NCI-H226 (cell line): ENCODE measurements at places on chromosomes 12 and 14.

- no peak for DNase-seq
Measured at GRCh38 chr14:61037215-61037614, 56.2 kb downstream of the SLC38A6 start.

- no peak for DNase-seq
Measured at GRCh38 chr12:107983756-107984472, 145.2 kb upstream of the WSCD2 start.

- no peak for DNase-seq
Measured at GRCh38 chr14:102071283-102071998, 15.4 kb downstream of the HSP90AA1 start.

GRCh38 chr14:85338895-85339294, 191.0 kb upstream of the FLRT2 start:
- no peak for DNase-seq

- DNase-seq, result peak; percentile 72
Measured at GRCh38 chr14:53845813-53846693, 110.6 kb downstream of the BMP4 start.

DNA sequence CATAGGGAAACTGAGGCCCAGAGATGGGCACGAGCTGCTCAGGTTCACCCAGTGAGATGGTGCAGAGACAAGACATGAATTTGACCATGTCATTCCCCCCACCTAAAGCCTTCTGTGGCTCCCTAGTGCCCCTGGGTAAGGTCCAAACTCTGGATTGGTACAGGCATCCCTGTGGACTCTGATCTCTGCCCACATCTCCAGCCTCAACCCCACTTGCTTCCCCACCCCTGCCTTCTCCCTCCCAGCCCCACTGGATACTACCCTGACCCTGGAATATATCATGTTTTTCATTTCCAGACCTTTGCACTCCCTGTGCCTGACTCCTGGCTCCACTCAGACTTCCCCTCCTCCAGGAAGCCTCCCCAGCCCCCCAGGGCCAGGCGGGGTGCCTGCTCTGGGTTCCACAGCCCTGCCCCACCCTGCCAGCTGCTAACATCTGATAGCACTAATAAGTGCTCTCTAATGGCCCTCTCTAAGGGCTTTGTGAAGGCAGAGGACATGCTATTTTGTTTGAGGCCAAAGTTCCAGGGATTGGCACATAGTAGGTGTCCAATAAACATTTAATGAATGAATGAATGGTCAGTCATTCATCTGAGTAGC, 1.1 kb upstream of the SDSL start:
- DNase-seq, result no peak

GRCh38 chr14:49768301-49769121, 558 bp downstream of the KLHDC2 start:
- peak; percentile 50 for DNase-seq

- DNase-seq, result no peak
Measured at GRCh38 chr14:104393199-104393897, 186.2 kb upstream of the C14orf180 start.

- peak; percentile 70 for DNase-seq
Measured at GRCh38 chr14:54570631-54571415, 3.9 kb downstream of the SAMD4A start.

DNA sequence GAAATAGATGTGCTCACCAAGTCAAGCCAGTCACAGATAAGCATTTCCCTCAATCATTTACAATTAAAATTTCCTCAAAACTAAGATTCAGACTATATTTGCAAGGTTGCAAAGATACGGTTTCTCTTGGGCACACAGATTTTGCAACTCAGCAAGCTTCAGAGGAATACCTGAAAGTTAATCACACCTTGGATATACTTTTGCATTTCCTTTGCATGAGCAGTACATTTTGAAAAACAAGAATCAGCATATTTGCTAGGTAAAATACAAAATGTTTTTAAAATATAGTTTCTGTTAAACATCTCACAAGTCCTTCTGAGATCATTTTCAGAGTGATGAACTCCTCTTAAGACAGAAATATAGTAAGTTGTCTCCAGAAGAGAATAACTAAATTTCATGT, 336.9 kb downstream of the DUSP6 start:
- DNase-seq, result no peak

GRCh38 chr12:123041042-123041531, 60.6 kb downstream of the ARL6IP4 start:
- DNase-seq, result no peak

GRCh38 chr14:77181603-77182437, at the start of gene TMEM63C:
Gene TMEM63C, plus strand, starts transcription at chr14:77181798. Its CDS starts 37,016 bp downstream, at chr14:77218814.
- peak; percentile 81 for DNase-seq
